ENCODE measurements at places on chromosomes 11 and 22.

DNA sequence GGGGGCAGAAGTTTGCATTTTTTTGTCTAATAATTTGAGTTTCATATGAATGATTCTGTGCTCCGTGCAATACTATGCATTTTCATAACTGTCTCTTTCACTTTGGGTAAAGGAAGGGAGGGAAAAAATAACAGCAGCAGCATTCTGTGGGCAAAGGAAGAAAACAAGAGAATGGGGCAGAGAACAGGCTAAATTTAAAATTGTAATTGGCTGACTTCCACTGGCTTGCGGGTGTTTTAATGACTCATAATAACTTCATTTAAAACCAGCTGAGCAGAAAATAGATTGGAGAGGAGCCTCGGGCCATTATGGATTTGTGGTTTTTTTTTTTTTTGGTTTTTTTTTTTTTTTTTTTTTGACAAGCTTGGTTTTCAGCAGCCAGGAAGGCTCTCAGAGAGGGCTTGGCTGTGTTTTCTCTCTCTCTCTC, 107.4 kb downstream of the ZBTB16 start:
- DNase-seq: no peak

GRCh38 chr11:8363921-8364320, 100.2 kb upstream of the LMO1 start:
- DNase-seq: no peak

GRCh38 chr11:75919525-75919924, 104.5 kb downstream of the UVRAG start:
- DNase-seq: no peak

DNA sequence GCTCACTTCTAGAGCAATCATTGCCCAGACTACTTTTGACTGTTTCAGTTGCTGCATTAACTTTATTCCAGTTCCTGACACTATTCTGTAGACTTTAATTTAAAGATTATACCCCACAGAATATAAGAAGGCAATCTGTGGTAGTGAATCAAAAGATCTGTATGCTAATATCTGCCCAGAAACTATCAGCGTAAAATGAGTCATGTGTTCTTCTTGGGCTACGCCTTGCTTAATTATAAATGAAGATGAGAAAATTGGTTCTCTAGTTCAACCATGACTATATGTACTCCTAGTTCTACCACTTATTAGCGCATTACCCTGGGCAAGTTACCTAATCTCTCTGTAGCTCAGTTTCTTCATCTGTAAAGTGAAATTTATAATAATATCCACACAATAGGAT, 128.5 kb downstream of the CWF19L2 start:
- no peak for DNase-seq

GRCh38 chr11:77332259-77332658, 30.8 kb upstream of the GDPD4 start:
- no peak for DNase-seq

- no peak for DNase-seq
Measured at GRCh38 chr11:8196749-8197148, 27.9 kb upstream of the RIC3 start.

DNA sequence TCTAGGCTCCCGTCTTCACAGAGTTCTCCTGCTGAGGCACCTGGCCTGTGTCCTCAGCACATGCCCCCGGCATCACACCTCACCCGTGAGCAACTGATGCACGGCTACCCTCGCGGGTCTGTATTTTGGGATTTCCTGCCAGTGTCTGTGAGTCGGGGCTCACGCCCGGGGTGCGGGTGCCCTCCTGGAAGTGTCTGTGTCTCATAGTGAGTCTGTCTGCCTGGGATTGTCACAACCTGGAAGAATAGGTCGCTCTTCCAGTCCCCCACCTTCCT, 11.4 kb downstream of the BRSK2 start:
- DNase-seq: no peak

GRCh38 chr22:33920197-33920540, at the start of gene LARGE1:
TSS of gene LARGE1 (minus strand) at chr22:33920476.
- DNase-seq: peak; percentile 9

- DNase-seq: no peak
Measured at GRCh38 chr11:43908191-43908590, 27.6 kb downstream of the ALKBH3 start.

- no peak for DNase-seq
Measured at GRCh38 chr11:34316347-34317035, 41.3 kb downstream of the ABTB2 start.

Measured in naive B cell (primary cell).